ENCODE measurements at places on chromosomes 11 and 22. TPM values are rescaled to one million over a fixed set of nuclear protein-coding genes. Genes with fewer than 3 reads are reported as not detected.

The WNT7B gene
- 0.04 TPM for polyA plus RNA-seq

The SMTNL1 gene
- polyA plus RNA-seq = not detected

The CHRNA10 gene
- polyA plus RNA-seq = 0.44 TPM

The POU2AF1 gene
- 5.3 TPM for polyA plus RNA-seq

The DEFB108B gene
- not detected for polyA plus RNA-seq

The TMEM109 gene
- polyA plus RNA-seq = 12.2 TPM

The CDC42EP1 gene
- polyA plus RNA-seq = 17.1 TPM

The CD3D gene
- 7.2 TPM for polyA plus RNA-seq

The KRTAP5-1 gene
- polyA plus RNA-seq = not detected

The MAJIN gene
- polyA plus RNA-seq = not detected

The SESN3 gene
- 0.26 TPM for polyA plus RNA-seq

- no peak for DNase-seq
- H3K4me3 ChIP-seq = no peak overlapping the region
- H3K27ac ChIP-seq = no peak overlapping the region
- H3K27me3 ChIP-seq = peaks cover 21% of the 10 kb centered on the region
These were observed 166.6 kb downstream of the BRD1 start for GRCh38 chr22:49660794-49661781.

DNA sequence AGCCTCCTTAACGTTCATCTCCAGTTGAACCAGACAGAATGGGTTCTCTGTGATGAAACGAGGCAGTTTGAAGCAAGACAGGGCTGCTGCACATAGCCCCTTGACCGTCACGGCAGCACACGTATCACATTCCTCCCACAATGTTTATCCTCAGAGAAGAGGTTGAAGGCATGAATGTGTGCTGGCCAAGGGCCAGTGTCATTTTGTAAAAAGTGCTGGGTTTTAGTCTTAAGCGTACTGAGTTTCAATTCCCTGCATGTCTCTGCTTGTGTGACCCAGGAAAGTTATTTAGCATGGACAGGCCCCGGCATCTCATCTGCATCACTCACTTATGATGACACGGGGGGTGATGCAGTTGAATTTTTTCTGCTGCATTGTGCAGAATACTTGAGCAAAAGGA lies 31.6 kb downstream of the TTC12 start:
- no peak overlapping the region for H3K27ac ChIP-seq
- no peaks in the 10 kb centered on the region for H3K36me3 ChIP-seq
- H3K4me3 ChIP-seq = no peak overlapping the region
- no peaks in the 10 kb centered on the region for H3K27me3 ChIP-seq
- DNase-seq = no peak

DNA sequence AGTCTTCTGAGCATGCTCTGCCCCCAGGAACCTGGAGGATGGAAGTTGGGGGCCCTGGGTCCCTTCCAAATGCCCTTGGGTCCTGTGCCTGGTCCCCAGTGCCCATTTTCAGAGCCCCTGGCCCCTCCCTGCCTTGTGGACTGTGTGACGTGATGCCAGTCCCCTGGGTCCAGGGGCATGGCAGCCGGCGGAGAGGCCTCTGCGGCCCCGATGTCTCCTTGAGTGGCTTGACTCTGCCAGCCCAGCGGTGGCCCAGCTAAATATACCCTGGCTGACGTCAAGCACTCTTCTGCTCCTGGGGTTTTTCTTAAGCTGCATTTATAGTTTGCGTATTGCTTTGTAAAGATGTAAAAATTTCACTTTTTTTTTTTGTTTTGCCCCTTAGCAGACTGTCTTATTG lies 35.2 kb upstream of the PARVG start:
- H3K4me1 ChIP-seq = no peaks in the 10 kb centered on the region
- 0 out of 2 replicates have a peak, but pooled peaks cover 2% of the 10 kb centered on the region for H3K27me3 ChIP-seq
- no peak overlapping the region for H3K4me3 ChIP-seq
- H3K27ac ChIP-seq = no peak overlapping the region
- H3K36me3 ChIP-seq = no peaks in the 10 kb centered on the region

DNA sequence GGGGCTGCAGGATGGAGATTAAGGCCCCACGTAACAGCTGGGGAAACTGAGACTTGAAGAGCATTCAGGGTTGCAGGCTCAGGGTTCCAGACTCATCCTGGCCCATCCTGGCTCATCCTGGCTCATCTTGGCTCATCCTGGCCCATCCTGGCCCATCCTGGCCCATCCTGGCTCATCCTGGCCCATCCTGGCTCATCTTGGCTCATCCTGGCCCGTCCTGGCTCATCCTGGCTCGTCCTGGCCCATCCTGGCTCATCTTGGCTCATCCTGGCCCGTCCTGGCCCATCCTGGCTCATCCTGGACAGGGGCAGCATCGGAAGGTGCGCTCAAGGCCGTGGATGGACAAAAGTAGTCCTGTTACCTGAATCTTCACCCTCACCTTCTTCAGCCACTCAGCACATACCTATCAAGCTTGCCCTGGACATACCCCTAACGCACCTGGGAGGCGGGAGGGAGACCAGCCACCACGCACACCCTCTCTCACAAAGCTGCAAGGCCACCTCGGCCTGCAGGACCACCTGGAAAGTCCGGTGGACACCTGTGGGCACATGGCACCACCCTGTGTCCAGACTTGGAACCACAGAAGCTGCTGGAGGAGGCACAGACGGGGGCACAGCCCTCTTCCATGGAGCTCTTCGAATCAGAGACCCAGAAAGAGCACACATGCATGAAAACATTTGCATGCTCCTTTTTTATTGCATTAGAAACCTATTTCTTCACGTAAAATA lies 20.3 kb upstream of the NLRP6 start:
- no peaks in the 10 kb centered on the region for H3K27me3 ChIP-seq
- no peak overlapping the region for H3K4me3 ChIP-seq
- H3K27ac ChIP-seq = no peak overlapping the region
- DNase-seq = peak; percentile 45
- peaks cover 7% of the 10 kb centered on the region for H3K36me3 ChIP-seq

DNA sequence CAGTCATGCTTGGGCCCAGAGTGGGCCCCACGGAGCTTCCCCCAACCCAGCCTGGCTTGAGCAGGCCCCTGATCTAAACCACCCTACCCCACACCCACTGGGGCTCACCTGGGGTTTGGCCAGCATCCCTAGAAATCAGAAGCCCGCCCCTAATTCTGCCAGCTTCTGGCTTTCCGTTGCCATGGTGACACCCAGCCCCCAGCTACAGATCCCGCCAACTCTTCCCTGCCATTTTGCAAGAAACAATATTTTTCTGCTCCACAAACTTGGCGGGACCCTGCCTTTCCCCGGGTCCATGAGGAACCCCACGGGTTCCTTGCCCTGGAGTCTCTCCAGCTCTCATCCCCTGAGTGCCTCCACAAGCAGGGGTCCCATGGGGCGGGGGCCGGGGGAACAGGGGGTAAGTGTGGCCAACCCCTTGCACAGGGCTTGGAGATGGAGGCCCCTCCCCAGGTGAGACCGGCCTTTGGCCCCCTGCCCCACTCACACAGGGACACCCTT lies 90.0 kb downstream of the CDKN1C start:
- H3K36me3 ChIP-seq = no peaks in the 10 kb centered on the region
- H3K27ac ChIP-seq = no peak overlapping the region
- no peak overlapping the region for H3K4me3 ChIP-seq
- peaks cover 14% of the 10 kb centered on the region for H3K27me3 ChIP-seq

- no peaks in the 10 kb centered on the region for H3K4me1 ChIP-seq
- peaks cover 1% of the 10 kb centered on the region for H3K27me3 ChIP-seq
- H3K27ac ChIP-seq = no peak overlapping the region
- no peak overlapping the region for H3K4me3 ChIP-seq
These were observed 43.2 kb upstream of the VPREB1 start for GRCh38 chr22:22201185-22201929.

- no peak for DNase-seq
- H3K4me1 ChIP-seq = no peaks in the 10 kb centered on the region
- H3K36me3 ChIP-seq = no peaks in the 10 kb centered on the region
- no peak overlapping the region for H3K4me3 ChIP-seq
- no peak overlapping the region for H3K27ac ChIP-seq
- no peaks in the 10 kb centered on the region for H3K27me3 ChIP-seq
These were observed 158.2 kb upstream of the E2F8 start for GRCh38 chr11:19398772-19399527.

DNA sequence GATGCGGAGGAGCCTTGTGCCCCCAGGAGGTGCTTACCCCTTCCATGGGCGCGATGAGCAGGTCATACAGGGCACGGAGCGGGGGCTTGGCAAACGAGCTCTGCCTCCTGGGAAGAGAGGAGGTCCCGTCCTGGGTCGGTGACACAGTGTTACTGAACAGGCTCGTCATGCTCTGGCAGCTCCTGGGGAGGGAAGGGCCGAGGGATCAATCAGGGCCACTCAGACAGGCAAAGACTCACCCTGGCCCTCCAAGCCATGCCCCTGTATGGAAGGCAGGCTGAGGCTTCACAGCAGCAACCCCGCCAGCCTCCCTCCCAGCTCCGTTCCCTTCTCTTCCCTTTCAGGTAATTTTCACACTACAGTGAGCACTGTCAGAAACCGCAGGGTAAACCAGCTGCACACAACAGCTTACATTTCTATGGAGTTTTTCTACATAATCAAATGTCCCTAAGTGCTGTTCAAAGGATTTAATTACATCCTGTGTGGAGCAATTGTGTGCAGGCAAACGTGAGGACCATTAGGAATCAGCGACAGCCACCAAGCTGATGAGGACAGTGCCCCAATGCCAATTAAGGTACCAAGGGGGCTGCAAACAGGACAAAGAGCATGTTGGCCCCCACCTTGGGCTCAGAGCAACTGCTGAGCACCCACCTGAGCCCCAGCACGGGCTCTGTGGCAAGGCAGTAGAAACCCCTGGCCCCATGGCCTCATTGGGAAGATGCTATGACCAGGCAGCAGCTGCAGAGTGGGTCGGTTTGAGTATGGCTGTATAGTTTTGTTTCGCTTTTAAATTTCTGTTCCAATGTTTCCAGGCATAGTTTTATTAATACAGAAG lies 95.4 kb upstream of the PITPNB start:
- no peak overlapping the region for H3K4me3 ChIP-seq
- no peaks in the 10 kb centered on the region for H3K4me1 ChIP-seq
- no peak overlapping the region for H3K27ac ChIP-seq
- no peaks in the 10 kb centered on the region for H3K27me3 ChIP-seq
- DNase-seq = no peak

DNA sequence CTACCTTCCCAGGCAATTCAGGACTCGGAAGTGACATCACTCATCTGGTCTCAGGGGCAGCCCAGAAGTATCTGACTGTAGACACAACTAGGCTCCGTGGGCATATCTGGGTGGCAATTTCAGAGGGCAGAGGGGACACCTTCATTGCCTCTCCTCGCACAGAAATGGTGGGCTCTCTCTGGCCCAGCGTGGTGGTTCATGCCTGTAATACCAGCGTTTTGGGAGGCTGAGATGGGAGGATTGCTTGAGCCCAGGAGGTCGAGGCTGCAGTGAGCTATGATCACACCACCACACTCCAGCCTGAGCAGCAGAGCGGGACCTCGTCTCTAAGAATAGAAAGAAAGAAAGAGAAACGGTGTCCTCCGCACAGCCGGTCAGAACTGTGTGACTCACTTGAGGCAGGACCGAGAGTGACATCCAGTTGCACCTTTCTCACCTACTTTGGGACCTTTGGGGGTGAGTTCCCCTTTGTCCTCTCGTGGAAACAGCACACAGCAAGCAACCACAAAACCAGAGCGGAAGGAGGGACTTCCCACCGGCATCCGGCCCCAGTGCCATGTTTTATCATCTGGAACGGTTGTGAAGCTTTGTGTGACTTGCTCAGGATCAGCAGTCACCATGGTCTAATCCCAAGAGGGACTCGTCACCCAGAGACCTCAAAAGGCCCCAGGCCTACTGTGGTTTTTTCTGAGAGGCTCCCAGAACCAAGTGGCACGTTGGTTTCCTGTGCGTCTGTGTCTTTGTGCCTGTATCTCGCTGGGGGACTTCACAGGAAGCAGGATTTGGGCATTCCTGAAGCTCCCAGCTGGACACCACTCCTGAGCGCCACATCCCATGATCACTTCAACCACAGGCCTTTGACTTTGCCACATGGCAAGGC lies 38.4 kb upstream of the EMID1 start:
- H3K27me3 ChIP-seq = peaks cover 4% of the 10 kb centered on the region
- H3K4me3 ChIP-seq = no peak overlapping the region
- no peak overlapping the region for H3K27ac ChIP-seq
- H3K36me3 ChIP-seq = no peaks in the 10 kb centered on the region
- no peaks in the 10 kb centered on the region for H3K4me1 ChIP-seq
- no peak for DNase-seq

DNA sequence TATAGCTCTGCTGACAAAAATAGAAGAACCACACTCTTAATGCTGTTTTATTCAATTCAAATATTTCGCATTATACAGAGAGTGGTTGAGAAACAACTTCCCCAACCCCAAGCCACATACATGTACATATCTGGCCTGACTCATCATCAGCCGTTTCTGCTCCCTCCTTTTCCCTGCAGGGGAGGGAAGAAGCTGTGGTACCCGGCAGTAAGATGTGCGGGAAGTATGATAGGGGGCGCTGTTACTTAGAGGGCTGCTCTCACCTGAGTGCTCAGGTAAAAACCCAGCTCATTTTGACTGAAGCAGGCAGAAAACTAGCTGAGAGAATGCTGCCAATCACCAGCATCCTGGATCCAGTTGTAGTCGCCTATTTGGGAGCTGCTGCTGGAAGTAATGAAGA lies 85.5 kb downstream of the NELL1 start:
- H3K4me3 ChIP-seq = no peak overlapping the region
- H3K27me3 ChIP-seq = no peaks in the 10 kb centered on the region
- no peaks in the 10 kb centered on the region for H3K36me3 ChIP-seq
- H3K4me1 ChIP-seq = no peaks in the 10 kb centered on the region
- DNase-seq = peak; percentile 2

DNA sequence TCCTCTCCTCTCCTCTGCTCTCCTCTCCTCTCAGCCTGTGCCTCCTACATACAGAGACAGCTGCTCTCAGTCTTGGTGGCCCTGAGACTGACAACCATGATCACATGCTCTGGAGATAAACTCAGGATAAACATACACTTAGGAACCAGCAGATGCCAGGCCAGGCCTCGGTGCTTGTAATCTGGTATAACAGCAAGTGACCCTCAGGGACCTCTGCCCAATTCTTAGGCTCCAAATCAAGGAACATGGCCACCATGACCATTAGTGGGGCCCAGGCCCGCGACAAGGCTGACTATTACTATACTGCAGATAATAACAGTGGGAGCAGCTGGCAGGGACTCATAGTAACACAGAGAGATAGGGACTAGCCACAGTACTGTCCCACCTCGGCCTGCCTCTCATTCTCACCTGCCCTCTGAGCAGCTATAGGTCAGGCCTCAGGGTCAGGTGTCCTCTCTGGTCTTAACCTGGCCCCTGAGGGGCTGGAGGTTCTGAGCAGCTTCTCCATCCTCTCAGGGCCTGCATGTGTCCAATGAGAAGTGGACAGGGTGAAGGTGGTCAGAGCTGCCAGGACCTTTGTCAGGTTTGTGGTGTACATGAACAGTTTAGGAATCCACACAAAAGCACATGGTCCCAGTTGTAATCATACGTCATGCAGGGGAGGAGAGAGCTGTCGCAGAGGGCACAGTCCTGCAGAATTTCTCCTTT lies 106.1 kb downstream of the GGTLC2 start:
- H3K4me3 ChIP-seq = no peak overlapping the region
- H3K27ac ChIP-seq = no peak overlapping the region
- no peak for DNase-seq
- H3K4me1 ChIP-seq = no peaks in the 10 kb centered on the region
- H3K27me3 ChIP-seq = no peaks in the 10 kb centered on the region
- no peaks in the 10 kb centered on the region for H3K36me3 ChIP-seq
